ENCODE measurements at places on chromosomes 11 and 22. TPM values are rescaled to one million over a fixed set of nuclear protein-coding genes. Genes with fewer than 3 reads are reported as not detected.

ALDH3B2 gene
- 44.1 TPM for total RNA-seq

PHF21B gene
- total RNA-seq = 4.1 TPM

THY1 gene
- total RNA-seq = 26.3 TPM

UBASH3B gene
- total RNA-seq = 4.7 TPM

SYT7 gene
- 10.8 TPM for total RNA-seq

APOBEC3G gene
- total RNA-seq = 7.2 TPM

MYOD1 gene
- total RNA-seq = not detected

TMPRSS6 gene
- total RNA-seq = 0.88 TPM

ANGPTL5 gene
- not detected for total RNA-seq

MS4A6E gene
- not detected for total RNA-seq

PIM3 gene
- total RNA-seq = 63.0 TPM

NXPE1 gene
- total RNA-seq = 1.3 TPM

DNA sequence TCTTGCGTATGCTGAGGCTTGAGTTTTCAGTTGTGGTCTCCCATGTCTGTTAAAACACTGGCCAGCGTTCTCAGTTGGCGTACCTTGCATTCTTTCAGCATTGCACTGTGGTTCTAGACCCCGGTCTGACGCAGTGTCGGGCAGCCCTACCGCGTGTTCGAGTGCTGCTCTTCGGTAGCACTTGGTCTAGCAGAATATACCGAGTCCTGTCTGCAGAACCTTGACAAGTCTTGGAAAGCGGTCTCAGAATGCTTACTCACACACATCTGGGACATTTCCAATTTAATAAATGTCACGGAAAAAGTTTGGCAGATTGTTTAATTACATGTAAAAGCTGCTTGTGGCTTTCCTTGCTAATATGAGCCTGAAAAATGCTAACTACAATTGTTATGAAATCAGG lies 32.6 kb downstream of the PPFIA1 start:
- H3K27me3 ChIP-seq = no peaks in the 10 kb centered on the region
- no peak overlapping the region for H3K4me3 ChIP-seq
- H3K27ac ChIP-seq = no peak overlapping the region
- H3K36me3 ChIP-seq = no peaks in the 10 kb centered on the region
- no peak for DNase-seq

- no peak overlapping the region for H3K27ac ChIP-seq
Measured at GRCh38 chr11:76750067-76750466, 33.1 kb upstream of the TSKU start.

GRCh38 chr11:76491644-76492043 lies 46.8 kb downstream of the EMSY start:
- H3K4me3 ChIP-seq = no peak overlapping the region
- H3K27ac ChIP-seq = no peak overlapping the region
- H3K4me1 ChIP-seq = no peaks in the 10 kb centered on the region
- H3K36me3 ChIP-seq = peaks cover 5% of the 10 kb centered on the region
- DNase-seq = no peak

DNA sequence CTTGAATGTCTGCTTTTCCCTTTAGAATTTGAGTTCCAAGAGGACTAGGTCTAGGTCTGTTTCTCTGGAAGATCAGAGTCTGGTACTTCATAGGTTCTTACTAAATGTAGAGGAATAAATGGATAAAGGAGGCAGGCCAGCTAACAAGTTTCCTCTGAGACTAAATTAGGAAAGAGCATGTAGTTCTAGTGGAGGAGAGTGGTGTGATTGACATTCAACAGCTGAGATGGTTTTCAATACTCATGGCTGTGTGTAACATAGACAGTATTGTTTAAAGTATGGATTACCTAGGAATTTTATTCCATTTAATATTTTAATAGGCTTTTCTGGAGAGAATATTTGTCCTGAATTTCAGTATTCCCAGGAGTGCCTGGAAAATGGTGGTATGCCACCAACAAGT lies 364.7 kb downstream of the METTL15 start:
- no peaks in the 10 kb centered on the region for H3K36me3 ChIP-seq
- no peak for DNase-seq
- H3K4me3 ChIP-seq = no peak overlapping the region
- no peak overlapping the region for H3K27ac ChIP-seq

DNA sequence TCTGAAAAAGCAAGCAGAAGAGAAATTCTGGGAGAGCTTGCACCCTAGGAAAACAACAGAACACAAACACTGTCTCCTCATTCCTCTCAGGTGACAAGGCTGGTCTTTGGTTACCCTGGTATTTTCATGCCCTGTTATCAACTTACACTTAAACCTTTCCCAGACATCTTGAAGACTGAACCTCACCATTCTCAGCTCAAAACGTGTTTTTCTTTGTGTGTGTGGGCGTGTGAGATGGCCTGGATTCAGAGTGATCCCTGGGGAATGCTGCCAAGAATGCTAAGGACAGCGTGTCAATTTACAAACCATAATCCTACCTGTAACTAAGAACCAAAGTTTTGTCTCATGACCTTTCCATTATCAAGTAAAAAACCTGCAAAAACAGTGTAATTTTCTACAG lies 33.3 kb downstream of the ELF5 start:
- H3K27ac ChIP-seq = no peak overlapping the region
- H3K4me1 ChIP-seq = no peaks in the 10 kb centered on the region

- no peaks in the 10 kb centered on the region for H3K4me1 ChIP-seq
- no peak for DNase-seq
Measured at GRCh38 chr11:123233975-123234334, 38.9 kb upstream of the CLMP start.

GRCh38 chr11:75432911-75433321 lies at the start of gene KLHL35:
Gene KLHL35, minus strand, starts transcription at chr11:75433203. Its CDS starts 2,574 bp downstream, at chr11:75430629.
- DNase-seq = no peak
- H3K27me3 ChIP-seq = peaks cover 2% of the 10 kb centered on the region
- no peak within 1 kb of the TSS for H3K4me3 ChIP-seq

DNA sequence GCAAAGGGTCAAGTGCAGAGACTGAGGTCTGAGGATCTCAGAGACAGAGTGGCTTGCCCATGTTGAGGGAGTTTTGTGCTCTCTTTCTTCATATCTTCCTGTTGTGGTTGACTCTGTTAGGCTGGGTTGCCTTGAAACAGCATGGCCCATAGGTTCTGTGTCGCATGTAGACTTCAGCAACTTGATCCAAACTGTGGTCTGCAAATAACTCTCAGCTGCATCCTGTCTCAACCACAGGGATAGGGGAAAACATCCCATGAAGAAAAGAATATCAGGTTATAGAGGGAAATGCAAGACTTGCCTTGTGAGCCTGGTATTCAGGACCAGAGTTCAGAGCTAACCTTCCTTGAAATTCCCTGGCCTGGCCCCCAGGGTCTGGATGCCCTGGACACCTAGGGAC lies 69.4 kb downstream of the FLI1 start:
- no peak overlapping the region for H3K27ac ChIP-seq
- H3K27me3 ChIP-seq = no peaks in the 10 kb centered on the region
- no peak overlapping the region for H3K4me3 ChIP-seq
- H3K36me3 ChIP-seq = no peaks in the 10 kb centered on the region
- no peak for DNase-seq

DNA sequence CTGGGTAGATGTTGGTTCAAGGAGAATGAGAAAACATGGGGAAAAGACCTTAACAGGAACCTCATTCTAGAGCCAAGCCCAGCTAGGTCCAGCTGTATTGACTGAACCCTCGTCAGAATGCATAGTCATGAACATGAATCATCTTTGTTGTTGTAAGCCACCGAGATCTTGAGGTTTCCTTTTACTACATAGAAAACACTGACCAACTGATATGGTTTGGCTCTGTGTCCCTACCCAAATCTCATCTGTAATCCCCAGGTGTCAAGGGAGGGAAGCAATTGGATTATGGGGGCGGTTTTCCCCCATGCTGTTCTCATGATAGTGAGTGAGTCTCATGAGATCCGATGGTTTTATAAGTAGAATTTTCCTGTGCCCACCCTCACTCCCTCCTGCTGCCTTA lies 19.4 kb upstream of the PHOX2A start:
- H3K27me3 ChIP-seq = no peaks in the 10 kb centered on the region
- no peak overlapping the region for H3K27ac ChIP-seq
- no peaks in the 10 kb centered on the region for H3K4me1 ChIP-seq
- H3K4me3 ChIP-seq = no peak overlapping the region
- H3K36me3 ChIP-seq = no peaks in the 10 kb centered on the region

Measured in breast epithelium (tissue), 4 donors.